ENCODE measurements at places on chromosomes 5 and 9.

GRCh38 chr5:109027983-109028607, 280.4 kb downstream of the FER start:
- DNase-seq = no peak

DNA sequence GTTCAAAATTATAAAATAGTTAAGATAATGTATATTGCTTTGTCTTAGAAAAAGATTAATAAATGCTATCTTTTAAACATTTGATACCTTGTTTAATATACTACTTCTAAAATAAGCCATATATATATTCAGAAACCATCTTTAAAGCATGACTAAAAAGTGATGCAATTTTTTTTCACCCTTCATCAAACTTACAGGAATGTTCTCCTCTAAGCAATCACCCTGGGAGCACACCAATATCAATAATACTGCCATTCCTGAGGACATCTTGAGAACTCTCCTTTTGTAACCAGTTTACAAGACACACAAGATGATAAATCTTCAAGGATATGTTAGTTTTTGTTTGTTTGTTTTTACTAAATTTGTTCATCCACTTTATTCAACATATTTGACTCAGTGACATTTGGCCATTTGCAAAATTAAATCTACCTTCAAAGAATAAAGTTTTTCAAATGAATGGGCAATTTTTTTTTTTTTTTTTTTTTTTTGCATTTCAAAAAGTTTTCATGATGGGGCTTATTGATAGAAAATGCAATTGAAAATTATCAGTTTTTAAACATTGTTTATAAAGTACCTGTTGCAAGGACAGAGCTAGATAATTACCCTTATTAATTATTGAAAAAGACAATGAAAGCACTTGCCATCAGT, 17.2 kb downstream of the FOXD1 start:
- no peak for DNase-seq

DNA sequence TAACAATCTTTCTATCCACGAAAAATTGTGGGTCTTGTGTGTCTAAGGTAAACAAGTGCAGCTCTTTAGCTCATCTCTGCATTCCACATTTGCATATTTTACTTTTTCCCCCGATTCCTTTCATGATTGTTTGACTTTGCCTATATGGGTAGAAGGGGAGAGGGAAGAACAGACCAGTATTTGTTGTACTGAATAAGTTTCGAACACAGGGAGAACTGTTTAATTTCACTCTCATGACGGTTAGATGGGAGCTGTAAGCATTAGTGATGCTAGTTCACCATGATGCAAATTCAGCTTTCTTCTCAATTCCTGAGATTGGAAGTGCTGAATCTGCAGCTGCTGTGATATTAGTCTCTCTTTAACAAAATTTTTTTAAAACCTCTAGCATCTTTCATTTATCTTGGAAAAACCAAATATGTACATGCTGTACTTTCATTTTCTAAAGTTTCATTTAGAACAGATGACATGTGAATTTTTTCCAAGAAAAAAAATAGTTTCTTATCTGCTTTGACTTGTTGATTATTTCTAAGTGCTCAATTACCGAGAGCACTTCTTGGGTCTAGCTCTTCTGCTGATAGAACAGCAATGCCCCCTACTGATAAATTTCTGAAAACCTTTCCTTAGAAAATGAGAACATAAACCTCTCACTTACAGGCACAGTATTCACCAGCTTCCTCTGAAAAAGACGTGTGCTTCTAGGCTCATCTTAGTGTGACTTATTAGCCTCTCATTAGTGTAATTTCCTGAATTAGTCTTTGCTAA, 149.5 kb downstream of the BAAT start:
- peak; percentile 18 for DNase-seq

DNA sequence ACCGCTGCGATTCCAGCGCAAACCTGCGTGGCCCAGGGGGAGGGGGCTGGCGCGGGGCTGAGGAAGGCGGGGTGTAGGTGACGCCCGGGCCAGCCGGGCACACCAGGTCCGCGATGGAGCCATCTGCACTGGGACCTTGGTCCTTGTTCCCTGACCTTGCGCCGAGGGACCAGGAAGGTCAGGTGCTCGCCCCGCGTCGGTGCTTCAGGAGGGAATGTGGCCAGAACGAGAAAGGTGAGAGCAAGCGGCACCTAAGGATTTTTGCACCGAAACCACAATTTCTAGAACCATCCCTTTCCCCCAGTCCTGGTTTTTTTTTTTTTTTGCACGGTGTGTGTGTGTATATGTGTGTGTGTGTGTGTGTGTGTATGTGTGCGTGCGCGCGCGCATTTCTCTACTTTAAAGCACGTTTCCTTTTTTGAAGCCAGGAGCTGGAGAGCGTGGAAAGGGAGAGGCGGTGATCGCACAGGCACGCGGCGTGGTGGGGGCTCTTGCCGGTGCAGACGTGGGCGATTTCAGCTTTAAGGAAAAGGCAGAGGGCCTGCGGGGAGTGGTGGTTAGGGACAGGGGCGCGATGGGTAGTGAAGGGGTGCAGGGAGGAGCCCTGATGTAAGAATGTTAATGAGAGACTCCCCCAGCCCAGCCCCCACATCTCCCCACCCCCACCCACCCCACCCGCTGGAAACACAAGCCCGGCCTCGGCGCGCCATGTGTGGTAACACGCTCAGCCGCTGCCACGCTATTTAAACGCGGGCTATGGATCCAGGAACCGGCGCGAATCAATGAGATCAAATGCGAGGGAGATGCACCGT, at the start of gene NPR3:
Gene NPR3, plus strand, starts transcription at position 772 of the 812 bp plus-strand sequence. CDS start 456 bp downstream, outside the sequence.
- DNase-seq = no peak

DNA sequence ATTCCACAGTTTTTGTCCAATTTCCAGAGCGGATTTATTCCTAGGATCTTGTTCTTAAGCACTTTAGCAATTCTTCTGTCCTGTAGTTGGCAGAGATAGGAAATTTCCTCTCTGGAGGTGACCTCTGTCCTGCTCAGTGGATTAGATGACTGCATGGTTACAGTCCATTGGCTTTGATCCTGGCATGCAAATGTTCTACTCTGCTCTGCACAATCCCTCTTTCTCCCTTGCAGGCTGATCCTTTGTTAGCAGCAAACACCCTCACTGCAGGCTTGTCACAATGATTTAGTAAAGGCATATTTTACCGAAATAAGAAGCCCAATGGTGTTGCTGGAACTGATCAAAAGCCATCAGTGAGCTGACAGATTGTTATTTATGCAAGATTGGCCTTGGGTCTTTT, 243.8 kb downstream of the COX7C start:
- DNase-seq = no peak
